ENCODE measurements at places on chromosomes 7 and 10. TPM values are rescaled to one million over a fixed set of nuclear protein-coding genes. Genes with fewer than 3 reads are reported as not detected.

MOGAT3 gene
- not detected for total RNA-seq

NEUROD6 gene
- not detected for total RNA-seq

MRC1 gene
- not detected for total RNA-seq

EN2 gene
- total RNA-seq = not detected

LRMDA gene
- total RNA-seq = not detected

ATG9B gene
- 1.8 TPM for total RNA-seq

Data from neural progenitor cell (in vitro differentiated cells).